ENCODE measurements at places on chromosomes 7 and 10.

DNA sequence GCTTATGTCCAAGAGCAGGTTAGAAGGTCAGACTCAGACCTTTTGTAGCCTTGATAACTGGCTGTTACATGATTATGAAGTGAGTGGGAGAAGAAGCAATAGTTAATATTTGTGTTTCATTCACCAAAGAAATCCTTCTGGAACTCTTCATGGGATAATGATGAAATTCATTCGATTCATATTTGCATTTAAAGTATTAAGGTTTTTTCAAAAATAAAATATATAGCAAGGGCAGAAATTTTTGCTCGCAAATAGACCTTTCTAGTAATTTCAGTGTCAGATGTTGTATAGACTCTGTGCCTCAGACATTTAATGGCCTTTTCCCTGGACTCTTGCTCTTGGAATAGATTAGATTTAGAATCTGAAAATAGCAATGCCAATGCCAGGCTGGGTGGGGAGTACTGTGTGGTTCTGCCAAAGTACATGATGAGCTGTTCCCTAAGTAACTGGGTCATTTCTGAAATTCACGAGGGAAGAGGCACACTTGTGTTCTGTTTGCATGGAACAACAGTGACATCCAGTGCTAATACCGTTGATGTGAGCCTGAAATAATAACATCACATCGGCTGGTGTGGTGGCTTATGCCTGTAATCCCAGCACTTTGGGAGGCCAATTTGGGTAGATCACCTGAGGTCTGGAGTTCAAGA lies 119.2 kb downstream of the MBL2 start:
- DNase-seq: no peak

- DNase-seq: no peak
Measured at GRCh38 chr7:23369695-23370404, 70.7 kb downstream of the MALSU1 start.

- no peak for DNase-seq
Measured at GRCh38 chr10:20207653-20208052, 391.4 kb downstream of the PLXDC2 start.

GRCh38 chr7:50502001-50502684 lies 52.0 kb upstream of the FIGNL1 start:
- no peak for DNase-seq

DNA sequence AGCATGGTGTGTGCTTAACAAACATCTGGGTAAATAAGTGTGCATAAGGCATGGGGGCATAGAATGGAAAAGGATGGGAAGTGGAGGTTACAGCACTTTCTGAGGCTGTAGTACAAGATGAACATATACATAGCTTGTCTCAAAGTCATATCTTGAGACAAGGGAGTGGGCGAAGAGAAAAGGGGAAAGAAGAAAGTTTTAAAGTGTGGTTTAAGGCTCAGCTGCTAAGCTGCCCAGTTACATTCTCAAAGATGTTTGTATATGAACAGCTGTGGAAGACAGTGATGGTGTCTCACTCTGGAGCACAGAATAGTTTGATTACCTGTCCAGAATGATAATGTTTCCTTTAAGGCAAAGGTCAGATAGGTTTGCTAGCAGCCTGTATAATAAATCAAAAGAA lies 61.9 kb upstream of the LANCL2 start:
- DNase-seq: no peak

- no peak for DNase-seq
Measured at GRCh38 chr7:124489082-124489819, 276.3 kb downstream of the GPR37 start.

DNA sequence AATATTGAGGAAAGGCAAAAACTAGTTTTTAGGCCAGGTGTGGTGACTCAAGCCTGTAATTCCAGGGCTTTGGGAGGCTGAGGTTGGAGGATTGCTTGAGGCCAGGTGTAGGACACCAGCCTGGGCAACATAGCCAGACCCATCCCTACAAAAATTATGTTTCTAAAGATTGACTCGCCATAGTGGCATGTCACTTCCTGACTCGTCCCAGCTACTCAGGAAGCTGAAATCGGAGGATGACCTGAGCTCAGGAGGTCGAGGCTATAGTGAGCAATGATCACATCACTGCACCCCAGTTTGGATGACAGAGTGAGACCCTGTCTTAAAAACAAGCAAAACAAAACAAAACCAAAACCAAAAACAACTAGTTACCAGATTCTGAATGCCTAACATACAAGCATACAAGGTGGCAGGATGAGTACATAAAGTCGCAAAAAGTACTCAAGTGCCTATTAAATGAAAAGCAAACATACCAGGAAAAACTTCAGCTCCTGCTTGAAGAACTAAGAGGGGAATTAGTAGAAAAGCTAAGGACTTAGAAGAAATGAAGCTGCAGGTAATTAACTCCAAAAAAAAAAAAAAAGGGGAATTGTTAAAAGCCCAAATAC lies 14.1 kb downstream of the ZNF398 start:
- no peak for DNase-seq

GRCh38 chr7:20744954-20745446 lies 41.7 kb downstream of the SP8 start:
- DNase-seq: peak; percentile 17

GRCh38 chr7:29424295-29424983 lies 139.2 kb upstream of the PRR15 start:
- no peak for DNase-seq

GRCh38 chr7:152854386-152854785 lies 94.8 kb downstream of the ACTR3B start:
- no peak for DNase-seq

DNA sequence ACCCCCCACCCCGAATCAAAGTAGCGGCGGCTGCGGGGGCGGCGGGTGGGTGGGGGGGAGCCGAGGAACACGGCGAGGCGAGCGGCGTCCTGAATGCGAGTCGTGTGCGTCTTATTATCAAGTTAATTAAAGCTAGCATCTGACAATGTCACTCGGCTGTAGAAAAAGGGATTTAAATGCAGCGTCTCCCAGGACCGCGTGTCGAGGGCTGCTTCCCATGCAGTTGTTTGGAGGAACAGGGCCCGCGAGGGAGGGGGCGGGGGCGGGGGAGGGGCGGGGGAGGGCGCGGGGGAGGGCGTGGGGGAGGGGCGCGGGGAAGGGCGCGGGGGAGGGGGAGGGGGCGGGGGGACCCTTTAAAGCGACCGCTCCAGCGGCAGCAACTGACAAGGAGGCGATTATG lies 2.7 kb upstream of the UNCX start:
- DNase-seq: peak; percentile 90

DNA sequence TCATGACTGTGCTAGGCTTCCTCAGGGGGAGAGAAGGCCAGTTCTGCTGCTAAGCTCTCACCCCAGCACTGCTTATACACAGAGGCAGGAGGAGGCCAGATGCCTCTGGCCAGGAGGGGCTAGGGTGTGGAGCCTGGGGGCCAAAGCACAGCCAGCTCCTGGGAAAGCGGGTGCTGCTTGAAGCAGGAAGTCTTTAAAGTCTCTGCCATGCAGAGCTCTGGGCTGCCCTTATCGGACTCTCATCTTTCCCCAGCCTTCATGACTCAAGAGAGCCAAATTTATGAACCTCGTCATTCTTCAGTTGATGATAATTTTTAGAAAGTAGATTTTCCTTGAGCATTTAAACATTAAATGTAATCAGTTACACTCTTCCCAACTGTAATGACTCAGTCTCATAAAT lies 11.2 kb upstream of the TSPAN14 start:
- no peak for DNase-seq

DNA sequence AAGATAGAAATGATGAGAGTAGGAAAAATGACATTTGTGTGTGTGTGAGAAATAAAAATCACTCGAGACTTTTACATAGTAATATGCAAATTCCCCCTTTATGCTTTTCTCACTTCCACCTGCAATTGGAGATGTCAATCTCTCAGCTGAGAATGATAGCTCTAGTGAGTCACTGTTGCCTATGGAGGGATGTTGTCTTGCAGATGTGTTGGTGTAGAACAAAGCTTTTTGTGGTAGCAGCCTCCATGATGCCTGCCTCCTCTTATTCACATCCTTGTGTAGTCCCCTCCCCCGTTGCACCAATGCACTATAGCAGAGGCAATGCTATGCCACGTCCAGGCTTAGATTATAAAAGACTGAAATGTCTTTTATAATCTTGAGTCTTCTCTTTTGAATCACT lies 33.8 kb downstream of the SPAG6 start:
- DNase-seq: no peak

Measured in H7 (cell line).